PC-9 (cell line): ENCODE measurements at places on chromosomes 5 and 9.

DNA sequence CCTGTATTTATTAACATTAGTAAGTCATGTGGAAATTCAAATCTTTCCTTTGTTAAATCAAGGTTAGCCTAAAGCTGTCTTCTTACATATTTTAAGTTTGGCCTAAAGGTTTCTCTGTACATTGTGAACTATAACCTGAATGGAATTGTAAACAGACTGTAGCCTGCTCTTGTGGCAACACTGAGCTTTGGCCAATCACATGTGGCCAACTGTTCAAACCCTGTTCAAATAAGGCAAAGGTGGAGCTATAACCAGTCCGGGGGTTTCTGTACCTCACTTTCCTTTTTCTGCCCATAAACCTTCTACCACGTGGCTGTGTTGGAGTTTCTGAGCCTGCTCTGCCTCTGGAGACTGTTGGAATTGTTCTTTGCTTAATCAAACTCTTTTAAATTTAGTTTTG, 3.3 kb upstream of the HAPLN1 start:
- H3K36me3 ChIP-seq = no peaks in the 10 kb centered on the region
- H3K27me3 ChIP-seq = no peaks in the 10 kb centered on the region; the same call in 1 of the 2 replicates
- H3K4me3 ChIP-seq = no peak overlapping the region
- H3K27ac ChIP-seq = no peak overlapping the region

DNA sequence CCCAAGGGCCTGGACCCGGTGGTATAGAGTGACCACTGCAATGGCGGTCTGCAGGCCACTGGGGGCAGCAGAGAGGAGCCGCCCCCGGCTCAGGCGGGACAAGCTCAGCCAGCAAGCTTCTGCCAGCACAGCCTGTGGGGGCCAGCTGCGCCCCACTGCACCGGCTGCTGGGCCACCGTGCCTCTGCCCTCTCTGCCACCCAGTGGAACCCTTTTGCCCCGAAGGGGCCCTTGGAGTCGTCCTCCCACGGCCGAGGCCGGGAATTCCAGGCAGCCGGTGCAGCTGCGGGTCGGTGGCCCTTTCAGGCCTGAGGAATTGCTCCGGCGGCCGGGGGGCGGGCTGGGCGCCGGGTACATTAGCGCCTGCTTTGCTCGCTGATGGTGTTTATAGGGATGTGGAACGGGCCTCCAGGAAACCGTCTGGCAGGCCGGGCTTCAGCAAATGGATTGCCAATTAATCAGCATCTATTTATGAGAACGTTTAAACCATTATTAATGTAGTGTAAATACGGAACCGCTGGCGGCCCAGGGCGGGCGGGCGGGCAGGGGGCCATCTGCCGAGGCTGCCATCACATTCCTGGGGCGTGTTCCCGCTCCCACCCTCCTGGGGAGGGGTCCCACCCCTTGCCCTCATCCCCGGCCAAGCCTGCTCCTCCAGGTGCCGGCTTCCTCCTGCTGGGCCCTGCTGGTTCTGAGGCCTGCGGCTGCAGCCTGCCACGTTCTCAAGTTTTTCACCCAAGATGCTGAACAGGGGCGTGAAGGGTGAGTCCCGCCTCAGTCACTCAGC, 127.4 kb downstream of the BARX1 start:
- H3K36me3 ChIP-seq = no peaks in the 10 kb centered on the region
- H3K4me1 ChIP-seq = no peaks in the 10 kb centered on the region
- peak; percentile 57 for DNase-seq
- no peak overlapping the region for H3K27ac ChIP-seq

GRCh38 chr5:7131680-7132079, 264.3 kb upstream of the ADCY2 start:
- H3K36me3 ChIP-seq = no peaks in the 10 kb centered on the region
- H3K27me3 ChIP-seq = peaks cover 5% of the 10 kb centered on the region
- H3K27ac ChIP-seq = no peak overlapping the region
- no peak overlapping the region for H3K4me3 ChIP-seq
- no peaks in the 10 kb centered on the region for H3K4me1 ChIP-seq
- DNase-seq = no peak

DNA sequence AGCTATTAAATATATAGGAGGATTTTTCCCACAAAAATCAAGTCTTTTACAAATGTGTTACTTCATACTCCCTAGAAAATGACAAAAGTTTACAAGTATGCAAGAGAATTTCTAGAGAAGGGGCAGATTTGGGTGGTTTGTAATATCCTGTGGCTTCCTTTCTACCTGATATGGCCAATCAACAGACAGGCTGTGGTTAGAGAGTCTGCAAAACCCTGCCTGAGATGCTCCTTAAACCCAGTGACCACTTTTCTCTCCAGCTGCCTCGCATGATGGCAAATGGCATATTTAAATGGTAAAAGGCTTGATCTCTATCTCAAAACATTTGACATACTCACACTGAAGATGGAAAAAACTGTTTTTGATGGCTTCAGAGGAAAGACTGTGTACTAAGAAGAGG, 550.1 kb upstream of the ZNF462 start:
- H3K36me3 ChIP-seq = no peaks in the 10 kb centered on the region
- H3K4me3 ChIP-seq = no peak overlapping the region
- no peak overlapping the region for H3K27ac ChIP-seq
- H3K4me1 ChIP-seq = peaks cover 8% of the 10 kb centered on the region

DNA sequence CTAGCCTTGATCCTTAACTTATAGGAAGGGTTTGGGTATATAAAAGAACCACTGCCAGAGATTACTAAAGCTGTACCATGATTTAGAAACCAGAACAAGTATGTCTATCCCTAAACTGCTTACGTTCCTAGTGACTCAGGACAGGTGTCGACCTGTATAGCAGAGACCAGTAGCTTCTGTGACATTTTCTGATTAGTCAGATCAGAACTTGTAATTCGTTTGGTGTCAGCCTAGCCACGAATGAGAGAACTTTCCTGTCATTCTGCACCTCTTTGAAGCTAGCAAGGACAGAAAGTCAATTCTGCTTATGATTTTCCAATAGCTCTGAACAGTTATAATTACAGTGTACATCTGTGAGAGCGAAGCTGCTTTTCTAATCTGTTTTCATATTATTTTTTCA, 39.5 kb downstream of the PRKACG start:
- DNase-seq = no peak
- H3K4me1 ChIP-seq = no peaks in the 10 kb centered on the region
- H3K4me3 ChIP-seq = no peak overlapping the region
- no peaks in the 10 kb centered on the region for H3K36me3 ChIP-seq

- peaks cover 79% of the 10 kb centered on the region for H3K27me3 ChIP-seq
- no peak for DNase-seq
- H3K4me3 ChIP-seq = no peak overlapping the region
- H3K4me1 ChIP-seq = no peaks in the 10 kb centered on the region
Observed at GRCh38 chr5:1193591-1193985, 7.8 kb upstream of the SLC6A19 start.

GRCh38 chr5:33721491-33722200, 170.1 kb downstream of the ADAMTS12 start:
- H3K4me3 ChIP-seq = no peak overlapping the region
- H3K27me3 ChIP-seq = no peaks in the 10 kb centered on the region
- H3K27ac ChIP-seq = no peak overlapping the region

- no peaks in the 10 kb centered on the region for H3K4me1 ChIP-seq
- no peak overlapping the region for H3K4me3 ChIP-seq
- no peak overlapping the region for H3K27ac ChIP-seq
- DNase-seq = no peak
Observed at GRCh38 chr9:8486095-8486494, 686.5 kb upstream of the DMAC1 start.

- H3K27me3 ChIP-seq = no peaks in the 10 kb centered on the region
- DNase-seq = no peak
- H3K27ac ChIP-seq = no peak overlapping the region
Observed at GRCh38 chr9:72812559-72813111, 140.2 kb downstream of the ALDH1A1 start.

GRCh38 chr9:14216612-14217194, 97.2 kb downstream of the NFIB start:
- DNase-seq = no peak
- peaks cover 42% of the 10 kb centered on the region for H3K4me1 ChIP-seq
- H3K27ac ChIP-seq = peak overlapping the region; percentile 69
- no peaks in the 10 kb centered on the region for H3K27me3 ChIP-seq
- no peaks in the 10 kb centered on the region for H3K36me3 ChIP-seq

DNA sequence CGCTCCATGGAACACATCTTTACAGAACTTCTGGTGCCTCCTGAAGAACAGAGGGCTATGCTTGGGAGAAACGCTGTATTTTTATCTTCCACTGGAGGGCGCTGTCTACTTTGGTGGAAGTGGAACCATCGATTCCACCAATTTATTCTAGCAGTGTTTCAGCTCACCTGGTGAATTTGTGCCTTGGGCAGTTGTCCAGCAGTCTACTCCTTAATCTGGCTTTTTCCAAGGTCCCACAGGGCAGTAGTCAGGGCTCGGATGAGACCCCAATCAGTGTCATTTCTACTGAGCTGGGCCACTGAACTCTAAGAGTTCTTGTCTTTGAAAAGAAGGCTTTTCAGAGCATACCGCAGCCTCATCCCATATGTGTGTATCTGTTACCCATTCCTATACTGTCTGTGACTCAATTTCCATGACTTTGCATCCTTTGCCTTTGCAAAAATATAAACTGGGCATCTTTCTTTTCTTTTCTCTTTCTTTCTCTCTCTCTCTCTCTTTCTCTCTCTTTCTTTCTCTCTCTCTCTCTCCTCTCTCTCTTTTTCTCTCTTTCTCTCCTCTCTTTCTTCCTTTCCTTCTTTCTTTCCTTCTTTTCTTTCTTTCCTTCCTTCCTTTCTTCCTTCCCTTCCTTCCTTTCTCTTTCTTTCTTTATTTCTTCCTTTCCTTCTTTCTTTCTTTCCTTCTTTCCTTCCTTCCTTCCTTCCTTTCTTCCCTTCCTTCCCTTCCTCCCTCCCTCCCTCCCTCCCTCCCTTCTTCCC, 138.4 kb upstream of the ZNF618 start:
- H3K4me3 ChIP-seq = no peak overlapping the region
- peak; percentile 26 for DNase-seq
- H3K4me1 ChIP-seq = no peaks in the 10 kb centered on the region
- H3K27ac ChIP-seq = no peak overlapping the region
